Peyer's patch (tissue), 4 donors: ENCODE measurements at places on chromosomes 1 and 21.

- DNase-seq = no peak
These were observed 742.6 kb upstream of the CXADR start for GRCh38 chr21:16770266-16770665.

DNA sequence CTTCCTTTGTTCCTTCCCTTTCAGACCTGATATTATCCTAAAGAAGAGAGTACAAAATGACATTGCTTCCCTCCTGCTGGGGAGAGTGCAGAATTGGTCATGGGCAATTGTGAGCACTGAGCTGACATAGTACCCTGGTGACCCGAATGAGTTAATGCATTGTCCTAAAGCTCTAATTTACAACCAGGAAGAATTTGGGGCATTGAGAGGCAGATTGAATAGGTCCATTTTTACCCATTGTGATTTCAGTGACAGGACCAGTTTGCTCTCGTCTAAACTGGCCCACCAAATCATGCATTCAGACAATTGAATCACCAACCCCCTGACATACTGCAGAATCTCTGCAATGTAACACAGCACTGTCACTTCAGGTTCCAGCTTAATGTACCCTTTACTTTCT, 497.4 kb downstream of the DPYD start:
- no peak for DNase-seq

- DNase-seq = no peak
These were observed 10.1 kb downstream of the MFAP2 start for GRCh38 chr1:16970132-16970910.

- DNase-seq = no peak
These were observed 27.1 kb downstream of the SLC30A1 start for GRCh38 chr1:211551638-211552460.

GRCh38 chr1:201602413-201603265, 63.7 kb downstream of the NAV1 start:
- DNase-seq = no peak
